Activated T-helper 1 cell treated with anti-CD3 and anti-CD28 coated beads, Interleukin-2, amount 50 U/mL, for 16 hours (primary cell): ENCODE measurements at places on chromosomes 4 and X.

GRCh38 chr4:27490315-27490714 is 629.7 kb downstream of the STIM2 start:
- DNase-seq: no peak

- DNase-seq: no peak
Measured at GRCh38 chrX:83508006-83508405, at the start of gene POU3F4. TSS of gene POU3F4 (plus strand) at chrX:83508290. CDS start at chrX:83508325, 35 bp downstream.

DNA sequence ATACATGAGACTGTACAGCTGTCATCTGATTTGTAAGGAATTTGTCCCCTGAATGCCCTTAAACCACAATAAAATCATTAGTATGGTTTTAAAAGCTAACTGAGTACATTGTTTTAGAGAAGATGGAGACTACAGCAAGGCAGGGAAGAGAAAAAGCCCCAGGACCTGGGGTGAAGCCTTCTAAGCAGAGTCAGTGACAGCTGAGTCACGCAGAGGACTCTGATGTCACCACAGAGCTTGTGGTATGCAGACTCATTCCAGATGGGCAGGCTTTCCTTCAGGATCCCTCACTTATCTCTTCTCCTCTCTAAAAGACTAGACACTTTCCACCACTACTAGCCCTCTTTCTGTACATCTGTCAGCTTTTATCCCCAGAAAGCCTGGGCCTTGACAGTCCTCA is 97.1 kb upstream of the ATOH1 start:
- no peak for DNase-seq

GRCh38 chrX:2587146-2587545 is 86.4 kb upstream of the DHRSX start:
- no peak for DNase-seq

DNA sequence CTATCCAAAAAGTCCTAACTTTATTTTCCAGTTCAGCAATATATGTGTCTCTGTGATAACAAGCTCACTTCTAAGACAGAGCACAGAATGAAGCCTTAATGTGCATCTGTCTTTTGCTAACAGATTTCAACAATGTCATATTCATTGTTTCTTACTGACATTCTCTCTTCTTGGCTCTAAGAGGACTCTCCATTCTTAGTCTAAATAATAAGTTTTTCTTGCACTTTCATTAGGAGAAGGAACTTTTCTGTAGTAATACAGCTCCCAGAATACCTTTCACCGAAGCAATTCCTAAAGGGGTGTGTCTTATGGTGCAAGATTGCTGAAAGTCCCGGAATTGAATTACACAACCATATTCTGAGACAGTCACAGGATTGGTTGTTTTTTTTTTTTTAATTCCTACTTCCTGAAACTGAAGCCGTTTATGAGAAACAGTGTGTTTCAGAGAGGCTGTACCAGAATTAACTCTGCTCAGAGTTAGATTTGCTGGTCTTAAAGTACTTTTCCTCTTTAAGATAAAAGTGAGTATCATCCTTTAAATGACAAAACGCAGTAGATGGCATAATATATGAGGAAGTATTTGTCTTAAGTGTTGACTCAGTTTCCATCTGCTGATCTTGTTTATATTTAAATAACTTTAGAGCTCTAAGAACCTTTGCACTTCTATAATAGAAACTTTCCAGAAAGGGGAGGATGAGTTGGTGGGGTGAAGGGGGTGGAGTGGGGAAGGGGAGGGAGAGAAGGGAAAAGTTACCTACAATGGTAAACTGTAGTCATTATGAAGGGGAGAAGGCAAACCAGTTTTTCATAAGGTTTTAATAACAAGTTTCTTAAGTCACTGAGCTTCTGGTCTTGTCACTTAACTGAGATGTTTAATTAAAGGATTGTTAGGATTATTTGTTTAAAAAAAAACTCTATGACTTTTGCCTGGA is at the start of gene ALPK1:
ALPK1 (plus strand) TSS at position 421 of the 932 bp plus-strand sequence.
- DNase-seq: no peak

DNA sequence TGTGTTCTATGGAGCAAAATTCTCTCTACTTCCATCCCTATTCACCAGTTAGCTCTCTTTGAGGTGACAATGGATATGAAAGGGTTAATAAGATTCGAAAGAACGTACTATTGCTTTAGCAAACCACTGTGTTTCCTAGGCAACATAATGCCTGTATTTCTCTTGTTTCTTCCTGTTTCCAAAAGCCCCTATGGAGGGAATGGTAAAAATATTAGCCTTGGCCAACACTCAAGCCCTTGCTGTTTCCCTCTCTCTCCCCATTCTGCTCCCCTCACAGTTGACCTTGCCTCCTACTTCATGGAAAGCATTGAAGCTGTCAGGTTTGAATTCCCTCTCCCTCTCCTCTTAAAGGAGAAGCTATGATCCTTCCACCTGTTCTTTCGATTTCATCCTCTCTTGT is 9.6 kb upstream of the PGRMC1 start:
- no peak for DNase-seq

- no peak for DNase-seq
Measured at GRCh38 chrX:45781901-45782553, 581.4 kb upstream of the DIPK2B start.
